ENCODE measurements at places on chromosomes 16 and 17. TPM values are rescaled to one million over a fixed set of nuclear protein-coding genes. Genes with fewer than 3 reads are reported as not detected.

GRCh38 chr16:56950881-56951771 is 10.6 kb upstream of the CETP start:
- DNase-seq, result peak; percentile 16

DNA sequence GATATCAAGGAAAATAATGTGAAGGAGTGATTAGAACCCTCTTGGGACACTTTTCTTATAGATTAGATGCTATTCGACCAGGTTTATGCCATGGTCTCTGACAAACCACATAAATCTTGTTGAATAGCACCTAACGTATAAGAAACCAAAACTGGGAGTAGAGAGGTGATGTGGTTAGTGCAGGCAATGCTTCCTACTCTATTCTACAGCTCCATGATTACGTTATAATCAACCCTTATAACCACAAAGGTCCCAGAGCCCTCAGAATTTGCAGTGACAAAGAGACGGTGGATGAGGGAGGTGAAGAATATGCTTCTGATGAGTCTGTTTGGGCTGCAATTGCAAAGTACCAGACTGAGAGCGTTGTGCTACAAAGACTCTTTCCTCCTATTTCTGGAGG is 78.4 kb downstream of the ARHGAP44 start:
- DNase-seq, result no peak

- DNase-seq, result peak; percentile 28
Observed at GRCh38 chr17:3647769-3648555, 11.4 kb downstream of the CTNS start.

GRCh38 chr17:48121923-48122664 is 14.5 kb downstream of the SNX11 start:
- no peak for DNase-seq

- no peak for DNase-seq
Observed at GRCh38 chr16:68356919-68357286, 46.1 kb downstream of the PRMT7 start.

- DNase-seq, result no peak
Observed at GRCh38 chr16:15044286-15044685, 11.6 kb downstream of the NTAN1 start.

GRCh38 chr17:29588017-29588561 is 1.4 kb downstream of the GIT1 start:
- DNase-seq, result no peak

Gene TNS4
- 170 TPM for total RNA-seq

Gene ITPRIPL2
- total RNA-seq, result 46.8 TPM

Gene SLC9A5
- total RNA-seq, result 1.7 TPM

Gene KCNJ16
- 1.5 TPM for total RNA-seq

Gene FOXF1
- not detected for total RNA-seq

Gene CES1
- 0.50 TPM for total RNA-seq

Gene KRTAP4-5
- total RNA-seq, result not detected

Data from mammary epithelial cell (primary cell).